Left lung (tissue), 14 donors: ENCODE measurements at places on chromosomes 13 and 19. TPM values are rescaled to one million over a fixed set of nuclear protein-coding genes. Genes with fewer than 3 reads are reported as not detected.

The NKPD1 gene
- total RNA-seq = not detected

The POSTN gene
- total RNA-seq = 34.4 TPM

The CYP2A6 gene
- not detected for total RNA-seq

The DACH1 gene
- 4.6 TPM for total RNA-seq

The SERTM1 gene
- total RNA-seq = 0.67 TPM

The CBY2 gene
- total RNA-seq = not detected

The GAPDHS gene
- not detected for total RNA-seq

The SLC25A15 gene
- total RNA-seq = 6.3 TPM

The GMIP gene
- total RNA-seq = 57.2 TPM

The ZNF583 gene
- total RNA-seq = 6.1 TPM

The FZR1 gene
- total RNA-seq = 33.4 TPM

The KCNK6 gene
- total RNA-seq = 12.4 TPM

The TRPM4 gene
- 32.5 TPM for total RNA-seq

The TEX26 gene
- total RNA-seq = 0.47 TPM

The MEIS3 gene
- 6.7 TPM for total RNA-seq

The MADCAM1 gene
- not detected for total RNA-seq

The TFDP1 gene
- 61.9 TPM for total RNA-seq

The C1QTNF9B gene
- not detected for total RNA-seq
